ENCODE measurements at places on chromosomes 6 and 20.
A peak's percentile ranks its signal among the peaks of the same experiment; 100 is the strongest.

DNA sequence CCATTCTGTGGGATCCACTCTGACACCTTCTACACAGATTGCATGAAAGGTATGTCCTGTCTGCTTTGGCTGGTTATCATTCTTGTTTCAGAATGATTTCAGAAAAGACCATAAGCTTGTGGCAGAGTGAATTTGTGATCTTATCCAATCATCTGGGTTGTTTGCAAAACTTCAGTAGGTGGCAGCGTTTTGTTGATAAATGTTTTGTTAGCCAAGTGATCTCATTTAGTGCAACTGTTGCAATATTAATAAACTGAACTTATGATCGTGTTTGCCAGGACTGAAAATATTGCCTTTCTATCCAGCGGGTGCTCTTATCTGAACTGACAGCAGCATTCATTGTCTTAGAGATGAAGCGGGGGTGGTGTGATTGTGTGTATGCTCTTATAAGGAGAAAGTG is 613.2 kb upstream of the NOX3 start:
- no peak for DNase-seq

DNA sequence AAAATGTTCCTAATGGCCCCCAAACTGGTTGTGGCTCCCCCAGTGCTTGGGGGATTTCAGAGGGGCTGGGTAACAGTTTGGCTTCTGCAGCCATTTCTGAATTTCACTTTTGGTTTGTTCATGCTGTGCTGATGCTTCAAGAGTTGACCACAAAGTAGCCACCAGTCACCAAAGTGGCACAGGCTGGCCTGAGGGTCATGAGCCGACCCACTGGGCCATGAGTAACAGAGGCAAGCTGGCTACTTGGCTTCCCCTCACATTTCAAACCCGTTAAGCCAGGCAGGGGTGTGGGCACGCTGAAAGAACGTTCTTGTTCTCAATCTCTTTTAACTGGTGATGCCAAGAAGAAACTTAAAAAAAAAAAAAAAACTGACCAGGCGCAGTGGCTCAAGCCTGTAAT is 15.1 kb upstream of the NXT1 start:
- no peak for DNase-seq

DNA sequence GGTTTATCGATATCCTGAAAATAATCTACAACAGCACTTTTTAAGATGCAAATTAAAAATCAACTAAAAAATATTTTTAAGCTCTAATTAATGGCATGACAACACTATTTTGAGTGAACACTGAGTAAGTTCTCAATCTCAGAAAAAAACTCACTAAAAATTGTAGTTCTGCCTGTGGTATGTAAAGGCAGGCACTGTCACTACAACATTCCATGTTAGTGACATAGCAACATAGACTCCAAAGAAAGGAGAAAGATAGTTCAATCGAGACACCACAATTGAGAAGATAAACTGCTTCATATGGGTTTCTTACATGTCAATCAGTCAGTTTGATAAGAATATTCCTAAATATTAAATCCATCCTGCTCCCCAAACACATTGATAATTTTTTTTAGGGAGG is 38.0 kb downstream of the COL12A1 start:
- DNase-seq, result no peak

DNA sequence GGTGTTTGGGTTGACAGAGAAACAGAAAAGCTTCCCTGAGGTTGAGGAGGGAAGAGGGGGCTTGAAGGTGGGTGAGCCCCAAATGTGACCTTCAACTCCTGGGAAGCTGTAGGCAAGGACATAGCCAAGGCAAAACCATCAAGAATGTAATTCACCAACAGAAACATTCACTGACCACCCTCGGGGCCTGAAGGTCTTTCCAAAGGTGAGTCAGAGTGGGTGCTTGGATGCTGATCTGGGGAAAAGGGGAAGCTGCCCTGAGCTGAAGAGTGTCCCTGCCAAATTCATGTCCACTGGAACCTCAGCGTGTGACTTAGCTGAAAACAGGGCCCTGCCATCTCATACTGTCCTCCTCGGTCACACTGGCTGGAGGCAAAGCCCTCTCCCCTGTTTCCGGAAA is 234.2 kb upstream of the SULF2 start:
- DNase-seq, result no peak

DNA sequence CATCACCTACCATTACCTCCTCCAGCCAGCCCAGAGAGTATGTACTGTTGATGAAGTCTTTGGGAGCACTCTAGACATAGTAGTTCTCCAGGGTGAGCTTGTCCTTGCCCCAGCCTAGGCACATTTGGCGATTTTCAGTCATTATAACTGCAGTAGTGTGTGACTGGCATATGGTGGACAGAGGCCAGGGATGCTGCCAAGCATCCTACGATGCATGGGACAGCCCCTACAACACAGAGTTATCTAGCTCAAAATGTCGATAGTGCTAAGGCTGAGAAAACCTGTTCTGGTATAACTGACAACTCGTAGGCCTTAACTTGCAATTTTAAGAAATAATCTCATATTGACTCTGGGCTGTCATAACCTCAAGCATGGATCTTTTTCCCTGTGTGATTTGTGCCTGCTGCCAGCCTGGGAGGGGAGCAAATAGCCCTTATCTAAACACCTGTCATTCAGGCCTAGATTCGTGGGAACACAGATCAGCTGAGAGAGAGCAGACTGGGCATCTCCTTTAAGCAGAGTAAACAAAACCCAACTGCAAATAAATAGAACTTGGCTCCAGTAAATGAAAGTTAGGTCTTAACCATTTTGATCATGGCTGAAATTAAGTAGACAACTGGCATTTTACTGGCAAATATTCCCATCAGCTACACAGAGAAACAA is 102.6 kb downstream of the SPTLC3 start:
- DNase-seq, result no peak

- no peak for DNase-seq
These were observed 5.1 kb downstream of the HLA-F start for GRCh38 chr6:29728173-29728874.

GRCh38 chr6:66429210-66429609 is 722.2 kb upstream of the EYS start:
- DNase-seq, result no peak

DNA sequence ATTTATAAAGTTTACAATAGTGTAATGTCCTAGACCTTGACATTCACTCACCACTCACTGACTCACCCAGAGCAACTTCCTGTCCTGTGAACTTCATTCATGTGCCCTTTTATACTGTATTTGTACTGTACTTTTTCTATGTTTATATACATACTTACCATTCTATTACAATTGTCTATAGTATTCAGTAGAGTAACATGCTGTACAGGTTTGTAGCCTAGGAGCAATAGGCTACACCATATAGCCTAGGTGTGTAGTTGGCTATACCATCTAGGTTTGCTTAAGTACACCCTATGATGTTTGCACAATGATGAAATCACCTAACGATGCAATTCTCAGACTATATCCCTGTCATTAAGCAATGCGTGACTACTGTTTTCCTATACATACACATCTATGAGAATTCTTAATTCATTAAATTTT is 17.5 kb downstream of the EDEM2 start:
- no peak for DNase-seq

DNA sequence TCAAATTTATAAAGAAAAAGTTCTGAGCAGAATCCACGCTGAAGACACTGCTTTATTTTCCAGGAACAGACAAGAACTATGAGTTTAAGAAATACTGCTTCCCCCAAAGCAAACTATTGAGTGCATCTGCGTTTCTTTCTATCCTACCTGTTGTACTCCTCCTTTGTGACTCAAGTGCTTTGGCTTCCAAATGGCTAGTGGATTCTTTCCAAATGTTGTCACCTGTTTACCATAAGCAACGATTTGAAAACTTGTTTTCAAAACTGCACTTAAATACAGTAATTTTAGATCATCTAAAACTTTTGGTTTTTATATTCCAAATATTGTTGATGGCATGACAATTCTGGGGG is 9.5 kb downstream of the PXDC1 start:
- DNase-seq, result no peak

DNA sequence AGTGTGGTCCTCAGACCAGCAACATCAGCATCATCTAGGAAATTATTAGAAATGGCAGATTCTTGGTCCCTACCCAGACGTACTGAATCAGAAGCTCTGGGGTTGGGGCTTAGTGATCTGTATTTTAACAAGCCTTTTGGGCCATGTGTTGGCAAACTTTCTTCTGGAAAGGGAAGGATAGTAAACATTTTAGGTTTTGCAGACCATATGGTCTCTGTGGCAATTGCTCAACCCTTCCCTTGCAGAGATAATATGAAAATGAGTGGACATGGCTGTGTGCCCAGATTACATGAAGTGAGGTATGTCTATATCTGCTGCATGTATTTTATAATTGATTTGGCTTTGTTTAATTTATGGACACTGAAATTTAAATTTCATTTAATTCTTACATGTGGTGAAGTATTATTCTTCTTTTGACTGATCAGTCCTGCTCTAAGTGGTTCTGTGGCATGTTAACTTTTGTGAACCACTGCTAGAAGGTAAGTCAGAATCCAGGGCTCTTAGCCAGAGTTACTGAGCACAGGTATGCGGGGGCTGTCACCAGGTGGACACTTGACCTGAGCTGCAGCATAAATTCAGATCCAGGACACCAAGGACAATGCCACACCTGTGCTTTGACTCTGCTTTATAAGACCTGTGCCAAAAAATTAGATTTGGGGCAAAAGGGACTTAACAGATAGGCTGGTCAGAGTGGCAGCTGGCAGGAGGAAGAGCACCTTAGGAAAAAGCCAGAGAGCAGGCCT is 43.2 kb downstream of the LY86 start:
- peak; percentile 93 for DNase-seq

DNA sequence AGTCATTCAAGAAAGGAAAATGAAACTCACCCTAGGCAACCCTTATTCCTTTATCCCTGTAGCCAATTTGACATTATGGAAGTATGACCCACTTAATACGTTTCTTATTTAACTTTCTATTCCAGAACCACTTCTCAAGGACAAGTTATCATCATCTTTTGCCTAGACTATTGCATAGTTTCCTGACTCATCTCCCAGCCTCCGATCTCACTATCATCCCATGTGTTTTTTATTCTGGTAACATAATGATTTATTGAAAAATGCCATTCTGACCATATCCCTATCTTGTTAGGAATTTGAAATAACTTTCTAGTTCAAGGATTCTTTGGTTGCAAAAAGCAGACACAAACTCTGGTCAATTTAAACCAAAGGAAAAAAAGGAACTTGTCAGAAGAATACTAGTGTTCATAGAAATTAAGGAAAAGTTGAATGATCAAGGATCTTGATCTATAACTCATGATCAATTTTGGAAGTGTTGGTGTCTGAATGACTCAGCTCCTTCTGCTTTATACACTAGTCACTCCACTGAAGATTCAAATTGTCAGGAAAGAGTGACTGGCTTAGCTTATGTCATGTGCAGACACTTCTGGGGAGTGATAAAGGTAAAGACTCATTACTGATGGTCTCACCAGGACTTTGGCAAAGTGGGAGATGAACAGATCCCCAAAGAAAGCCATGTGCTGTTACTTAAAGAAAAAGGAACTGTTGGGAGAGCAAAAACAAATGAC is 8.5 kb upstream of the TINAG start:
- DNase-seq, result no peak

- DNase-seq, result no peak
These were observed 27.6 kb upstream of the ADA start for GRCh38 chr20:44678990-44679611.

DNA sequence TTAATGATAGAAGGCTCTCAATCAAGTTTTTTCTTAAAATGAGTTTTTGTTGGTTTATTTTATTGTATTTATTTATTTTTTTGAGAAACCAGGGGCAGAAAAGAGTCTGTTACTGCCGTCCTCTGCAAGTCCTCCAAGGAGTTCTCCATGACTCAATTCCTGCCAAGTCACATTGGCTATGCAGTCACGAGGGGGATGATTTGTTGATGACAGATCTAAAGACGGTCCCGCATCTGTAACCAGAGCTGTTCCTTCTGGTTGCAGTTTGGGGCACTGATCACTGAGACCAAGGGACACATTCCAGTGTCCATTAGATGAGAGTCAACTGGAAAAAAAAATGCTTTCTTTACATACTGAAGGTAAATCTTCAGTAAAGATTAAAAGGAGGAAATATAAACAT is 13.9 kb upstream of the TSHZ2 start:
- no peak for DNase-seq

- no peak for DNase-seq
These were observed 80.2 kb upstream of the PHACTR1 start for GRCh38 chr6:12636336-12636735.

DNA sequence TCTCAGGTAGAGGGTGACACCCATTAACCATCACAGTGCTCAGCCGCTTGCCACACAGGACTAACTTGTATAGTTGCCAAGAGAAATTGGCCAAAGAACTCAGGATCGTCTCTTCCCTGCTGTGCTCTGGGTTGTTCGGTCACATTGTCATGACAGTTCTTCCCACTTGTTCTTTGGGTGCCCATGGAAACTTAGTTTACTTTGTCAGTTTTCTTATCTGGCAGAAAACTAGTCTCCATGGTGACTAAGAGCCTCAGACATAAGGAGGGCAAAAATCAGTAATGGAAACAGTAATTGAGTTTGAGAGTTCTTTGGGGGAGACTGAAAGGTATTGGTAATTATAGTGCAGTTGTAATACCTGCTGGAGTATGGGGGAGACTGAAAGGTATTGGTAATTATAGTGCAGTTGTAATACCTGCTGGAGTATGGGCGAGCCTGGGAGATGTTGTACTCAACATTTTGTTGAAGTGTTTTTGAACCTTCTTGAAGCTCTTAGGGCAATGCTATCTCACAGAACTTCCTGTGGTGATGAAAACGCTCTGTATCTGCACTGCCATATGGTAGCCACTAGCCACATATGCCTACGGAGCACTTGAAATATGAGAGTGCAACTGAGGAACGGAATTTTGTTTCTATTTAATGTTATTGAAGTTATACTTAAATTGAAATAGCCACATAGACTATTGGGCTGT is 95.2 kb upstream of the HDGFL1 start:
- no peak for DNase-seq

- no peak for DNase-seq
These were observed 65.5 kb downstream of the TRMT11 start for GRCh38 chr6:126051791-126052190.

GRCh38 chr20:34675993-34676641 is 775 bp downstream of the PIGU start:
- DNase-seq, result no peak

GRCh38 chr6:25122001-25122400 is 157.2 kb upstream of the CARMIL1 start:
- no peak for DNase-seq

DNA sequence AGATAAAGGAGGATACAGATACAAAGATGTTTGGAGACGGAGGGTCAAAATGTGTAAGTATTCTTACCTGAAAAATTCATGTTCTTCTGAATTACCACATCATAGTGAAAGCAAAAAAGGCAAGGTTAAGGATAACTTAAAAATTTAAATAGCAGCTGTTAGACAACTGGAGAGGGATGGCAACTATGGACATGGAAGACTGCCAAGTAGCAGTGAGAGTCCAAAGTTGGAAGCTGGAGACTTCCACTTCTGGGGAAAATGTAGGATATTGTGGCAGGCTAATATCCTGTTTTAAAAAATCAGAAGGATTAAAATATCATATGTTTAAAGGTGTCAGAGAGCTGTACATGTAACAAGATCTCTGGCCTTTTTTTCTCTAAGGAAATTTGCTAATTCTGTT is 29.8 kb downstream of the SYCP2 start:
- peak; percentile 15 for DNase-seq

GRCh38 chr6:130143709-130144108 is 79.0 kb downstream of the SAMD3 start:
- no peak for DNase-seq
